HS-27A (cell line): ENCODE measurements at places on chromosomes 5 and 9.

DNA sequence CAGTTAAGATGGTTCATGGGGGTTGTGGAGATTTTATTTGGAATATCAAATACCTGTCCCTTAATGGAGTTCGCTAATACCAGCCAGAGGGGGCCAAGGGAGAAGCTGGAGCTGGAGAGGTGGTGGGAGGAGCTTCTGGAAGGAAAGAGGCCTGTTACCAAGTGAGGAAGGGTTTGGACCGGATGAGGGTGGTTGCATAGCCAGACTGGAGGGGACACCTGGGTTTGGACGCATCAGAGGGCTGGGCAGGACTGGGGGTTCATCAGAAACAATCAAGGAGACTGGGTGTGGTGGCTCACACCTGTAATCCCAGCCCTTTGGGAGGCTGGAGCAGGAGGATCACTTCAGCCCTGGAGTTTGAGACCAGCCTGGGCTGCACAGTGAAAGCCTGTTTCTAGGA, 111.8 kb upstream of the IER5L start:
- no peak for DNase-seq

DNA sequence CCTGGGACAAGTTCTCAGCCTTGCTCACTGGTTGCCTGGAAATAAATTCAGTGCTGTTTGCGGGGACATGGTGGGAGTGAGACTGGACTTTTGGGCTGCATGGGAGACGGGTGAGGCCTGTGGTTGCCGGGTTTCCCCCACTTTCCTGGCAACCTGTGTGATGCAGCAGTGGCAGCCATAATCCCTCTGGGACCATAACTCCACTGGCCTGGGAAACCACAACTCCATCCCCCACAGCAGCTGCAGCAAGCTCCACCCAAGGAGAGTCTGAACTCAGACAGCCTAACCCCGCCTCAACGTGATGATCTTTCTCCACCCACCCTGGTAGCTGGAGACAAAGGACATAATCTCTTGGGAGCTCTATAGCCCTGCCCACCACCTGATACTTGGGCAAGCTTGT, 349.9 kb downstream of the PIK3R1 start:
- no peak for DNase-seq

- DNase-seq: no peak
Observed at GRCh38 chr5:178145965-178146820, 7.5 kb downstream of the NHP2 start.

- DNase-seq: no peak
Observed at GRCh38 chr5:159441441-159441840, 111.2 kb upstream of the IL12B start.

- DNase-seq: no peak
Observed at GRCh38 chr9:125241863-125242739, 958 bp upstream of the HSPA5 start.

GRCh38 chr9:15889555-15889954, 336.7 kb downstream of the CCDC171 start:
- DNase-seq: peak; percentile 12

GRCh38 chr5:133685402-133686018, 73.2 kb upstream of the FSTL4 start:
- no peak for DNase-seq
